Forelimb muscle (tissue), 1 donor: ENCODE measurements at places on chromosomes 6 and 20.

GRCh38 chr6:80249897-80250296, 143.4 kb downstream of the BCKDHB start:
- DNase-seq: no peak

DNA sequence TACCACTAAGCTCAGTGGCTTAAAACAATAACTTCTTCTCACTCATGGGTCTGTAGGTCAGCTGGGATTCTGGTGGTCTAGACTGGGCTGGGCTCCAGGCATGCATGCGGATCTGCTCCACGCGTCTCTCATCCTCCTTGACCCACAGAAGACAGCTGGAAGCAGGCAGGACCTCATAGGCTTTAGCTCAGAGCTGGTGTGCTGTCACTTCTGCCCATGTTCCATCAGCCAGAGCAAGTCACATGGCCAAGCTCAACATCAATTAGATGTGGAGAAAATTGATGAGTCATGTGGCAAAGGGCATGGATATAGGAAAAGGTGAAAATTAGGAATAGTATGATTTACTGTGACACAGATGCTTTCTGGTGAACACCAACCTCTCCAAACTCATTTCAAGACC, 57.4 kb upstream of the PSMF1 start:
- no peak for DNase-seq

- no peak for DNase-seq
Measured at GRCh38 chr6:128452713-128453112, 67.7 kb downstream of the PTPRK start.

- no peak for DNase-seq
Measured at GRCh38 chr20:20299904-20300303, 68.0 kb upstream of the INSM1 start.

DNA sequence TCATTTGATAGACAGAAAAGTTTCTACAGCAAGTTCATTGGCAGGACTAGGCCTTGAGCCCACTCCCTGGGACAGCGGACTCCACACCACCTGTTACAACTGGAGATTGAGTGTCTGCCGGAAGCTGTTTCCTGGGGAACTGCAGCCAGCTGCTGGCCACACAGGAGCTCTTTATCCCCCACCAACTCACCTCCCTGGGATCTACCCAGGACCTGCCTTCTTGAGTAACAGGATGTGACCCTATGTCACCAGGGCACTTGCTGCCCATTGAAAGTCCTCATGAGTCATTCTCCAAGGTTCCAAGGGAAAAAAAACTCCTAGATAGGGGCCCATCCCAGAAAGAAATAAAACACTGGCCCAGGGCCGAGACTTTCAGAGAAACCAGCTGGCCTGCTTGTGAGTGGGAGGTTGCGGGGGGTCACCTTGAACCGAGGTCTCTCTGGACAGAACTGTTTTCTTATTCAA, 37.4 kb upstream of the SLC9A8 start:
- DNase-seq: no peak
